Inflammatory macrophage treated with lipopolysaccharide for 1 hour (primary cell): ENCODE measurements at places on chromosomes 7 and 10.

DNA sequence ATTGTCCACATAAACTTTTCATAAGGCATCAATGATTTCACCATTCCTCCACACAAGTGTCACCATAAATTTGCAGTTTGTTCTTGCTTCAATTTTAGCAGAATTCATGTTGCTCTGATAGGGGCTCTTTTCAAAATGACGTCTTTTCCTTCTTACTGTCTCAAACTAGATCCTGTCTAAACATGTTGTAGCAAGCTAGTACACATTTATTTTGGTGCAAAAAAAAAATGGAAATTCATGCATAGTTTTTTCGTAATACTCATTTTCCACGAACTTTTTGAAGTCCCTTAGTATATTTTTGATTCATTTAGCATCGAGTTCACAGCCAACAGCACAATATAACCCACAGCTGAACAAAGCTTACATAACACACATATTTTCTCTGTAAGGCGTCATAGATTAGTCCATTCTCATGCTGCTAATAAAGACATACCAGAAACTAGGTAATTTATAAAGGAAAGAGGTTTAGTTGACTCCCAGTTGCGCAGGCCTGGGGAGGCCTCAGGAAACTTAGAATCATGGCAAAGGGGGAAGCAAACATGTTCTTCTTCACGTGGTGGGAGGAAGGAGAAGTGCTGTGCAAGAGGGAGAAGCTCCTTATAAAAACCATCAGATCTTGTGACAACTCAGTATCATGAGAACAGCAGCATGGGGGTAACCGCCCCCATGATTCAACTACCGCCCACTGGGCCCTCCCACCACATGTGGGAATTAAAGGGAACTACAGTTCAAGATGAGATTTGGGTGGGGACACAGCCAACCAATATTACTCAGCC lies 301.5 kb downstream of the CCDC3 start:
- peak; percentile 38 for DNase-seq

- DNase-seq, result no peak
Observed at GRCh38 chr7:128899392-128899791, 11.1 kb downstream of the KCP start.

DNA sequence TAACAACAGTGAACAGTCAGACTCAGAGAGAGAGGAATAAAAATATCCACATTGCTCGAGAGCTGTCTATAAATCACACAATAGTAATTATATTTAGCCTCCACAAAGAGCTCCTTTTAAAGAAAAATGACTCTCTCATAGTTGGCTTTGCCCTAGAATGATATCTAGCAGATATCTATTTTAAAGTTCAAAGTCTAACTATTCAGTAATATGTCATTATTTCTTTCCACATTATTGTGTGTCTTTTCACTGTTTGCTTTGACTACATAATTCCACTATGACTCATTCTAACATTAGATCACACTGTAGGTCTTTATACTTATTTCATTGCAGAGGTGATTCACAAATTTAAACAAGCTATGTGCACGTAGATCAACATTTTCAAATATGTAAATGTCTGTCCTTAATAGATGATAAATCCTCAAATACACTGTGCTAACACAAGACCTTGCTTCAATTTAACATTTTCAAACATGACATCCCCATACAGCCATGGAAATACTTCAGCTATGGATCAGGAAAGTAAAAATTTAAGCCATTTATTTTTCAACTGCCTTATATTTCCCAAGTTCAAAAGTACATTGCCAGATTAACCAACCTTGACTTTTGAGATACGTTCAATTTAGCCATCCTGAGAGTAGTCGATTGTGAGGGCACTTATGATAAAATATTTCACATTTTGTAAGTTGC lies 99.9 kb upstream of the AKR1E2 start:
- DNase-seq, result no peak

DNA sequence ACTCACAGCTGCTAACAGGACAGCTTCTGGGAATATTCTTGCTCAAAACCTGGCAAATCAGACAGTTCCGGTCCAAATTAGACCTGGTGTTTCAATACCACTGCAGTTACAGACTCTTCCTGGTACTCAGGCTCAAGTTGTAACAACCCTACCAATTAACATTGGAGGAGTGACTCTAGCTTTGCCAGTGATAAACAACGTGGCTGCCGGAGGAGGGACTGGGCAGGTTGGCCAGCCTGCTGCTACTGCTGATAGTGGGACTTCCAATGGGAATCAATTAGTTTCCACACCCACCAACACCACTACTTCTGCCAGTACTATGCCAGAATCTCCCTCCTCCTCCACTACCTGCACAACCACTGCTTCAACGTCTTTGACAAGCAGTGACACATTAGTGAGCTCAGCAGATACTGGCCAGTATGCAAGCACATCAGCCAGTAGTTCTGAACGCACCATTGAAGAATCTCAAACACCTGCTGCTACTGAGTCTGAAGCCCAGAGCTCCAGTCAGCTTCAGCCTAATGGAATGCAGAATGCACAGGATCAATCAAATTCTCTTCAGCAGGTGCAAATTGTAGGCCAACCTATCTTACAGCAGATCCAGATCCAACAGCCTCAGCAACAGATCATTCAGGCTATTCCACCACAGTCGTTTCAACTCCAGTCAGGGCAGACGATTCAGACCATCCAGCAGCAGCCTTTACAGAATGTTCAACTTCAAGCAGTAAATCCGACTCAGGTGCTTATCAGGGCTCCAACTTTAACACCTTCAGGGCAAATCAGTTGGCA lies 2.1 kb downstream of the SP4 start:
- no peak for DNase-seq

DNA sequence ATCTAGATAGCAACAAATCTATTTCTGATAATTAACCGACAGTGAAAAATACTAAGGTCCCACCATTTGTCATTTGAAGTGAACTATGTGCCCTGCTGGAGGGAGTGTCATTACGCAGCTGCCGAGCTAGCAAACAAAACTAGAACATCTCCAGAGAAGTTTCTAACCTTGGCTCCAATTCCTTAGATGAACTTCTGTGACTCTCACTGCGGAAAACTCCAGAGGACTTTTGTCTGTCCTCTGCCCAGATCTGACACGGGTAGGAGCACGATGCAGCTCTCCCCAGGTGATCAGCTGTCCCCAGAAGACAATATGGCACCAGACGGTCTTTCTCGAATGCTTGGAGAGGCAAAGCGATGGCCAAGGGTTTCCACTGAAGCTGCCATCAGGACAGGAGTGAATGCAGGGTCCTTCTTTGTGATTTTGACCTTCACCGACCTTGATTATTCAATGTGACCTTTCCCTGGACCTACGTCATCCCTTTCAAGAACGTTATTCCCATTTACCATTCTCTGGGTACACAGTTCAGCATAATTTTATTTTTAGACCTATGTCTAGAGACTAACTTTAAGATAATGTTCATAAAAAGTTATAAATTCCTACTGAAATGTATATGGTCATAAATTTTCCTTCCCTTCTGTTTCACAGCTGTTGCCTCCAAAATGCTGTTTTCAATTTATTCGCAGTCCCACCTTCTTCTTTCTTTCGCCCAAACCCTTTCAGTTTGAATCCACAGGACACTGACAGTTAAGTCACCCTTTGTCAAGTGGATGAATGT lies 116.7 kb upstream of the C7orf33 start:
- DNase-seq, result no peak

DNA sequence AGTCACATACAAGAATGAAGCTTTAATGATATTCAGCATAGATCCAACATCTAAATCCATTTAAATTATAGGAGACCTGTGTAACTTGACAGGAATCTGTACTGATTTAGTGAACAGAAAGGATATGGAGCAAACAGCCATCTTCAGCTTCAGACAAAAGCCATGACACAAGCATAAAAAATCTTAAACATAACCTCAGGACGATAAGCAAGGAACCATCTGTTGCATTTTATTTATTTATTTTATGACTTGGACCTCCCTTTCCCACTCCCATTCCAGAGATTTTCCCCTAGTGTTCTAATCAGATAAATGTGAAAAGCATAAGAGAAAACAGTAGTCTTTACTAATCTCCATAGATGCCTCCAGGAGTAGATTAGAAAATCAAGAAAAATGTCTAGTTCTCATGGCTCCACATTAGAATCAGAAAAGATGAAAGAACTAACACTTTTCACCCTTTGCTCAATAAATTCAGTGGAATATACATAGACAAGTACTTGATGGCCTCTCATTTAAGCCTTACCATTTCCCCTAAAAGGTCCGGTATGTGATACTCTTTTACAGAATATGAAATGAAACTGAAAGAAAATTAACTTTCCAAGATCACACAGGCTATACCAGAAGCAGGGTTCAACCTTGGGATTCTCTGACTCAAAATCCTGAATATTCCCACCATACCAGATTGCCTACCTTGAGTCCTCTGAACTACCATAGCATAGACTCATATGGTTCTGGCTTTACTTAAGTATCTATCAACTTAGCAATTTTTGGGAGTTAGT lies 15.2 kb downstream of the CACNA2D1 start:
- no peak for DNase-seq

- DNase-seq, result peak; percentile 86
Observed at GRCh38 chr7:142557971-142558582, 191.2 kb upstream of the PRSS1 start.

DNA sequence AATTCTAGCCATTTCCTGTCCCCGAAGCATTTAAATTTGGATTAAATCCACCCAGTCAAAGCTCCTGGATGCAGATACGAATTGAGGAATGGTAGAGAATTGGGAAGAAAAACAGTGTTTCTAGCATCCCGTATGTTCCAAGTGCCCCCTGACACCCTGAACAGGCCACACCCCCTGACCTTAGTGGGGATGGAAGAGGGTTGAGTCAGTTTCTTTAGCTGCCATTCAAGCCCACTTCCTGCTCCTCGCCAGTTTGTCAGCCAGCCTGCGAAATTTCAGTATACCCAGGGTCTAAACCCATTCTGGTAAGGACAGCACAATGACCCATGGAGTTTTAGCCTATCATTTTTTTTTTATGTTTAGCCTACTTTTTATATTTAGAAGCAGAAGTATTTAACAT lies 101.1 kb downstream of the PKD1L1 start:
- DNase-seq, result no peak

DNA sequence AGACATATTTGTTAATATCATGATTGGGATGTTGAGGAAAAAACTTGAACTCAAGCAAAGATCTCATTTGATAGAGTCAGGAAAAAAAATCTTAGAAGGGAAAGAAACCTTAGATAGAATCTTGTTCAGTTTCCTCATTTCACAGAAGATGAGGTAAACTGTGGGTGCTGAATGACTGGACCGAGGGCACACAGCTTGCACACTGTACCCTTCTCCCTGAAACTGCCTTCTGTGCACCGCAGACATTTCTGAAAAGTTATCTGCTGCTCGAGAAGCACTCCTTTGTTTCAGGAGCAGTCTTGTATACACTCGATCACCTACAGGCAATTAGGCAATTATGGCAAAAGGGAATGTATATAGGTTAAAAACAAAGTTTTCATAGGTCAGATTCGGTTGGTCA lies 167.4 kb downstream of the SKAP2 start:
- DNase-seq, result no peak

- DNase-seq, result peak; percentile 33
Observed at GRCh38 chr10:77082601-77083252, 554.9 kb downstream of the KCNMA1 start.

DNA sequence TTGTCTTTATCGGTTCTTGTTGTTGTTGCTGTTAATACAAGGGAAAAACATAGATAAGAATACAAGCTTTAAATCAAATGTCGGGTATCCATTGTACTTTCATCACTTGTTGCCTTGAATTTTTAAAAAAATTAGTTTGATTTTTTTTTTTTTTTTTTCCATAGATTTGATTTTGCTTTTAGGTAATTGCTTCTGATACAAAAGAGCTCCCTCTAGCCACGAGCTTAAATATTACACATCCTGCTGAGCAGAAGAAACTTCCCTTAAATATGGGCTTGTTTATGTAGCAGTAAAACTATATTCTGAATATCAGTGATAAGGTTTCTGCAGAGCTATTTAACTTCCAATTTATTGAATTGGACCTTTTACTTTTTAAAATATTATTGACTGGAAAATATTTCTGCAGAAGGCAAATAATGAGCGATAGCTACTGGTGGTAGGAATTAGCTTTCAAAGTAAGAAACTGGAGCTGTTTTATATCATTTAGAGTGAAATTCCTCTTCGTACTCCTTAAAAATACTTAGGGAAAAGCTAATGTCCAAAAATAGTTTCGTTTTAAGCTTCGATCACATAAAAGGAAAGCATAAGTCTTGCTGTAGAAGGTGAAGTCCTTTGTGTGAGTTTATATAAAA lies 216.9 kb downstream of the POLR1F start:
- DNase-seq, result peak; percentile 13
